H9 (cell line): ENCODE measurements at places on chromosomes 7 and 10. TPM values are rescaled to one million over a fixed set of nuclear protein-coding genes. Genes with fewer than 3 reads are reported as not detected.

- H3K36me3 ChIP-seq: no peaks in the 10 kb centered on the region
- no peak overlapping the region for H3K4me3 ChIP-seq
- no peaks in the 10 kb centered on the region for H3K27me3 ChIP-seq
Observed at GRCh38 chr7:51459809-51460208, 143.2 kb upstream of the COBL start.

Gene SEMA3E
- total RNA-seq: 0.39 and 0.61 TPM in 2 replicates

DNA sequence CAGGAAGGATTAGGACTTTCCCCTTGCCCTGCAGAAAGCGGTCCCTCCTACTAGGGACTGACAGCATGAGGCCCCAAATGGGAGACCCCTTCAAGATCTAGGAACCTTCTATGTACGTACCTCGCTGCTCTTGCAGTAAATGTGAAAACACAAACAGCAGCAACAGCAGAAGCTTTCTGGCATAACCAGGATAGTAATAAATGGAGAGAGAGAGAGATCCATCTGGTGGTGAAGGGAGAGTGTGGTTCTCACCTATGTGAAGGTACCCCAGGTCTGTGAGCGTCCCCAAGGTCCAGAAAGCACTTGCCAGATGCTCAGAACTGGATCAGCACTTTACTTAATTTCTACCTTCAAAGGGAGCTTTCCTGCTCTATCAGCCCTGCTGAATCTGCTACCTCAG lies 592.7 kb downstream of the PARD3 start:
- no peaks in the 10 kb centered on the region for H3K27me3 ChIP-seq
- no peaks in the 10 kb centered on the region for H3K4me1 ChIP-seq
- DNase-seq: no peak
- H3K4me3 ChIP-seq: no peak overlapping the region

Gene DNAJC30
- total RNA-seq: 8.1 and 8.7 TPM in 2 replicates

- H3K36me3 ChIP-seq: peaks cover 5% of the 10 kb centered on the region; the same call in 1 of the 2 replicates
- no peaks in the 10 kb centered on the region; the same call in 1 of the 2 replicates for H3K27me3 ChIP-seq
- no peak for DNase-seq
- no peaks in the 10 kb centered on the region for H3K4me1 ChIP-seq
Observed at GRCh38 chr10:2949221-2949947, 118.0 kb upstream of the PFKP start.

Gene PPP1R17
- 1.2 and 1.7 TPM in 2 replicates for total RNA-seq

DNA sequence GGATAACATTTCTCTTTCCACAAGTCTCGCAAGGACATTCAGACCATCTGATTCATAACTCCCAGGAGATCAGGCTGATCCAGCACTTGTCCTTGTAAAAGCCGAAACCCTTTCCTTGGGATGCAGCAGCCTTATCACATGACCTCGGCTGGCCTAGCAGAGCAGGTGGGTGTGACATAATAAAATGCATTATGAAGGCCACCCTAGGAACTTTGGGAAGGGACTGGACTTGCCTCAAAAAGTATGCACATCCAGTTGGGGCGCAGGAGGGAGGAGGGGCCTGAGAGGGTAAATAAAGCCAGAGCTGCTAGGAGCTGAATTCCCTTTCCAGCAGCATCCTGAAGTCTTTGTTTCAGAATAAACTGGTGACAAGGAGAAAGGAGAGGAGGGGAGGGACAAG lies 260.8 kb downstream of the SNX13 start:
- no peaks in the 10 kb centered on the region for H3K36me3 ChIP-seq
- DNase-seq: no peak
- H3K4me3 ChIP-seq: no peak overlapping the region
- no peak overlapping the region for H3K27ac ChIP-seq
- H3K4me1 ChIP-seq: no peaks in the 10 kb centered on the region
